ENCODE measurements at places on chromosomes 3 and 15.

DNA sequence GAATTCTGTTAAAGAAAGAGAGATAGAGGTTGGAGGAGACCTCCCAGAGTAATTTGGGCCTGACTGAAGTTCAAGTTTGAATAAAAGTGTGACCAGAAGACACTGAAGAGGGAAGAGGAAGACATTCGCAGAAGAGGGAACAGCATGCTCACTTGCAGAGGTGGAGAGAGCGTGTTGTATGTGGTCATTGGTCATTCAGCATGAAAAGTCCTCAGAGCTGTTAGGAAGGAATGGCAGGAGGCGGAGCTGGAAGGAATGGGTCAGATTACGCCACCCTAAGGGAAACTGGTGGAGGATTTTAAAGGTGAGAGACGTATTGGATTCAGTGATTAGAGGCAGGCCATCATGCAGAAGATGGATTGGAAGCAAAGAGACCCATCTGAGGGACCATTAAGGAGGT is 41.6 kb downstream of the IQCH start:
- no peak for DNase-seq

- DNase-seq: no peak
Measured at GRCh38 chr3:103629391-103629790, 1194.6 kb downstream of the ZPLD1 start.

- no peak for DNase-seq
Measured at GRCh38 chr3:13711911-13712650, 163.2 kb downstream of the FBLN2 start.

GRCh38 chr15:72078887-72079286 is 39.1 kb downstream of the MYO9A start:
- DNase-seq: no peak

GRCh38 chr3:70770650-70771049 is 458.2 kb upstream of the MDFIC2 start:
- no peak for DNase-seq

GRCh38 chr3:107328069-107328468 is 49.2 kb upstream of the CCDC54 start:
- no peak for DNase-seq

GRCh38 chr15:41377978-41378377 is 24.3 kb downstream of the NDUFAF1 start:
- DNase-seq: no peak

- DNase-seq: no peak
Measured at GRCh38 chr3:75171630-75172230, 492.4 kb upstream of the FRG2C start.

DNA sequence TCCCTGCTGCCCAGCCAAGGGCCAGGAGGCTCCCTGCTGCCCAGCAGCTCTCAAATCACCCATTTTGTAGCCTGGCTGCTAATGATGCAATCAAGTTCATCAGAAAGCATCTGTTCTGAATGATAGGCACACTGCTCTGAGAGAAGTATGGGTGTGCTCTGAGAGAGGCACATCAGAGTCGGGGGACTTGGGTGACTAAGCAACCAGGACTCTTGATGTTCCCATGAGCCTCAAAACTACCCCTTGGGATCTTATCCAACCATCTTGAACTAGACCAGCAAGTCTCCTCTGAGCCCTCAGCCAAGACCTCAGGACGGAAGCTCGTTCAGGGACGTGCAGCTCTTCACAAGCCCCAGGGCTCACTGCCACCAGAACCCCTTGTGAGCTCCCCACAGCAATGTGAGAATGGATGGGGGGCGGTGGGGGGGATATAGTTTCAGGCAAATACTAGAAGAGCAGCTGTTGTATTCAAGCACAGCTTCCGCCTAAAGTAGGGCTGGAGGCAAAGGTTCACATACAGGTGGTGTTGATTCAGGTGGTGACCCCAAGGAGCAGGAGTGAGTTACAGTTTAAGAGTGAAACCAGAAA is 52.2 kb upstream of the HES1 start:
- no peak for DNase-seq

DNA sequence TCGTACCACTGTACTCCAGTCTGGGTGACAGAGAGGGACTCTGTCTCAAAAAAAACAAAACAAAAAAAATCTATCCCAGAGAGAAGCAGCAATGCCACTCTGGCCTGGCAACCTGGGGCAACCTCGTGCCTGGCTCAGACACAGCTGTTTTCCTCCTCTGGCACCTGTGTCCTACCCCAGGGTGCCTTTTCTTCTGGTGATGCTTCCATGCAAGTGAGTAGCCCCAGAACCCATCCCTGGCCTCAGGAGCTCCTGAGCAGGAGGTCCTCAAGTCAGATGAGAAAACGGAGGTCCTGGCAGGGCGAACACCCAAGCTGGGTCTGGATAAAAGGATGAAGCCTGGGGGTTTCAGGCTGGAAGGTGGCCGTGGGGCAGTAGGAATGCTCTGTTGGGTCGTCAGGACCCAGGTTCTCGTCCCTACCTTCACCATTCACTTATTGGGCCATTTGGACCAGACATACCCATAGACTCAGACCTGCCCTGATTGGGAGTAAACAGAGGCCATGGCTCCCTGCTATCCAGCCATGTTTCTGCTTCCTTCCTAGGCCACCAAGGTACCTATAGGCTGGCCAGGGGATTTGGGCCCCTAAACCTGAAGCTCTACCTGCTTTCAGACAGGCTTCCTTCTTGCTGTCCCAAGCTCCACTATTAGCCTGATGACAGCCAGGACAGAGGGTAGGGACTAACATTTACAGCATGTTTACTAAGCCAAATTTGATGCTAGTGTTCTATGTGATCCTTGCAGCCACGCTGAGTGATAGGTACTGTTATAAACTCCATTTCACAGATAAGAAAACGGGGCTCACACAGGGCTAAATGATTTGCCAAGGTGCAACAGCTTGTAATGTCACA is 102.2 kb downstream of the DAPK2 start:
- DNase-seq: no peak

GRCh38 chr15:95989392-95989791 is 341.1 kb upstream of the NR2F2 start:
- no peak for DNase-seq

- DNase-seq: no peak
Measured at GRCh38 chr3:53794597-53794996, 51.6 kb downstream of the CHDH start.

DNA sequence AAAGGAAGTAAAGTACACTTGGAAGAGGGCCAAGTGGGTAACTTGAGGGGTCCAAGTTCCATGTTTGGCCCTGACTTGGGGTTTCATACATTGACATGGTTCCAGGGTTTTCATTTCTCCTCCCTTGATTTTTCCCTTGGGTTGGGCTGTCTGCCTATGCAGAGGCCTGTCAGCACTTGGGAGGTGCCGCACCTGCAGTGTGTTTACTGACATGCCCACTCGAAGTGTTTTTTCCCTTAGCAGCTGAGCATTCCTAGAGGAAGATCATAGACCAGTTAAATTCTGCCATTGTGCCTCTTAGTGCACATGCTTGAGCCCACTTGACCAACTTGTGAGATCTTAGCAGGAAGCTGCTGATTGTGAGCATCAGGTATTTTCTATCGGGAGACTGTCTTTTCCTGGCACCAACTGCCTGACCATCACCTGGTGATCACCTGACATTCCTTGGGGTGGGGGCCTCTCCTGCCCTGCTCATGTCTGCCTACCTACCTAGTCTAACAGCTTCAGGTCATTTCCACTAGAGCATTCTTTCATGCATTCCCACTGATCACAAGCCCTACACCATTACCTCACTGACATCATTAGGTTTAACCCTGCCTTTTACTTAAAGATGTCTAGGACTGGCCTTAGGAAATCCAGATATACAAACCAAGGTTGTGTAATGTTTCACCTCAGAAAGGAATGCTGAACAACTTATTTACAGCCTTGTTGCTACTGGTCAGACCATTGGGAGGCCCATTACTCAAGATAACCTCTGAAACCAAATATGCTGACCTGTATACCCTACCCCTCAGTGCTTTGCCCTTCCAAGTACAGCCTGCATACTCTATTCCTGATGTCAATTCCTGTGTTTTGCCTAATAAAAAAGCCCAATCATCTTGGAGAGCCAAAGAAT is 68.3 kb downstream of the CD47 start:
- no peak for DNase-seq

- DNase-seq: no peak
Measured at GRCh38 chr3:123952844-123953520, 8.0 kb downstream of the CCDC14 start.

GRCh38 chr15:64642875-64643274 is 132.5 kb downstream of the RBPMS2 start:
- no peak for DNase-seq

DNA sequence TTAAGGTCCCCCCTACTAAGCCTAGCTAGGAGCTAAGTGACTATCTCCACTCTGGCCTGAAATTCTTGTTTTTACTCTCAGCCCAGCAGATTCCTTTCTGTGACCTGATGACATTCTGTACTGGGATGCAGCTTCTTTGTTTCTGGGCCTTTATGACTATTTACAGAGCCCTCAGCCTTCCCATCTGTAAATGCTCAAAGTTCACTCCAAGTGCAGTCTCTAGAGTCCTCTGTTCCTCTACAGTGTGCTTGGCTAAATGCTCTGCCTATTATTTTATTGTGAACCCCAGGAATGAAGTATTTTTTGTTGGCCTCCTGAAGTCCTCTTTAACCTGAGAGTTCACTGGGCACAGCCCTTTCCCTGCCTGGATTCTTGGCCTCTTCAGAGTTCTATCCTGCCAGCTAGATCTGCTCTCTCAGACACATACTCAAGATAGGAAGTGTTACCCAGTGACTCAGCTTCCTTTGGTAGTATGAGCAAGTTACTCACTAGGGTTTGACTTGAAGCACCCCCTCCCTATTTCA is 278.1 kb upstream of the P2RY1 start:
- DNase-seq: no peak

GRCh38 chr15:69042531-69042930 is 28.0 kb downstream of the NOX5 start:
- DNase-seq: no peak

DNA sequence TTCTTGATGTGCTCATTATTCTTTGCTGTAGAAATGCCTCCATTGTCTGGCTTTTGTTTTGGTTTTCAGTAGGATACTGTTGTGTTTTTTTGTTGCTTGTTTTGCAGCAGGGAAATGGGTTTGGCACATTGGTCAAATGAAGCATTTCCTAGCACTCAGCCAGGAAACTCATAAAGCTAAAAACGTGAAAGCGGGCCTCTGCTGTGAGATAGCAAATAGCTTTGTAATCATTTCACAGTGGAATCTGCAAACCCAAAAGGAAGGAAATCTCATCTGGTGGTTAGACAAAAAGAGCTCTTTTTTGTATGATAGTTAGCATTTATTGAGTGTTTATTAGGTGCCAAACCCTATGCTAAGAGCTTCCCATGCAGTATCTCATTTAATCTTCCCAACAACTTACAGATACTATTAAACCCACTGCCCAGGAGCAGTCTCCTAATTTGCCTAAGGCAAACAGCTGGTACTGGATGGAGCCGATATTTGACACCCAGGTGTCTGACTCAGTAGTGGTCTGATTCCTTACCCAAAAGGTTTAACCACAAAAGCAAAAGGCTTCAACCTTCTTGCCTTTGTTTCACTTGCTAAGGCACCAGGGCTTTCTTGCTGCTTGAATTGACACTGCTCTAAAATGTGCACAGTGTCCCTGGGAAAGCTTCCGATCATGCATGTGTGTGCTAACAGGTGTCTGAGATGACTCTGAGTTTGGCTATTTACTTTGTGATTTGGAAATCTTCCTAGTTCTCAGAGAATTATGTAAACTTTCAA is 527.9 kb upstream of the MDFIC2 start:
- no peak for DNase-seq
